Uterus (tissue), 4 donors: ENCODE measurements at places on chromosomes 6 and 20.
A peak's percentile ranks its signal among the peaks of the same experiment; 100 is the strongest.

DNA sequence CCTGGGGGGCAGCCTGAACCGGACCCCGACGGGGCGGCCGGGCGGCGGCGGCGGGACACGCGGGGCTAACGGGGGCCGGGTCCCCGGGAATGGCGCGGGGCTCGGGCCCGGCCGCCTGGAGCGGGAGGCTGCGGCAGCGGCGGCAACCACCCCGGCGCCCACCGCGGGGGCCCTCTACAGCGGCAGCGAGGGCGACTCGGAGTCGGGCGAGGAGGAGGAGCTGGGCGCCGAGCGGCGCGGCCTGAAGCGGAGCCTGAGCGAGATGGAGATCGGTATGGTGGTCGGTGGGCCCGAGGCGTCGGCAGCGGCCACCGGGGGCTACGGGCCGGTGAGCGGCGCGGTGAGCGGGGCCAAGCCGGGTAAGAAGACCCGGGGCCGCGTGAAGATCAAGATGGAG, 636 bp downstream of the SRF start:
- peak overlapping the region; percentile 80 for H3K4me3 ChIP-seq
- H3K27ac ChIP-seq, result peak overlapping the region; percentile 100
- H3K4me1 ChIP-seq, result peaks cover 8% of the 10 kb centered on the region
- DNase-seq, result no peak
- H3K27me3 ChIP-seq, result no peaks in the 10 kb centered on the region

DNA sequence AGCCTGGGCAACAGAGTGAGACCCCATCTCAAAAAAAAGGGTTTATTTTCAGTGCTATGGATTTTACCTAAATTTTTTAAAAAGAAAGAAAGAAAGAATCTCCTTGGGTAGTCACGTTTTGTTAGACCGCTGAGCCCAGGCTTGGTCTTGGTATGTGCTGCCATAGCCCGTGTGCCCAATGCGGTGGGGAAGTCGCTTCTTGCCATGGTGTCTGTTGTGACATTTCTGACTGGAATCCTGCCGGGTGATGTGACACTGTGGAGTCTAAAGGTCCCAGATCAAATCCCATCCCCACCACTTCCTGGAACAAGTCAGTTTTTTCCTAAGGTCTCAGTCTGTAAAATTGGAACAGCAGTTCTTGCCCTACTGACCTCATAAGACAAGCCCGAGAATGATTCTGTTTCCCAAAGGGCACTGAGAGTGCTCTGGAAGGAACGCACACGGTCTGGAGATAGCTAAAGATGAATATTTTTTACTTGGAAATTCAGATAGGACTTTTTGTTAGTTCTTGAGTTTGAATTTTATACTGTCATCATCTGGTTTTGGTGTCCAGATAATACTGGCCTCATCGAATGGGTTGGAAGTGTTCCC, 225.8 kb downstream of the EYA2 start:
- no peaks in the 10 kb centered on the region for H3K36me3 ChIP-seq
- H3K27ac ChIP-seq, result no peak overlapping the region
- H3K4me3 ChIP-seq, result no peak overlapping the region
- no peak for DNase-seq
- H3K4me1 ChIP-seq, result no peaks in the 10 kb centered on the region
- H3K27me3 ChIP-seq, result no peaks in the 10 kb centered on the region

DNA sequence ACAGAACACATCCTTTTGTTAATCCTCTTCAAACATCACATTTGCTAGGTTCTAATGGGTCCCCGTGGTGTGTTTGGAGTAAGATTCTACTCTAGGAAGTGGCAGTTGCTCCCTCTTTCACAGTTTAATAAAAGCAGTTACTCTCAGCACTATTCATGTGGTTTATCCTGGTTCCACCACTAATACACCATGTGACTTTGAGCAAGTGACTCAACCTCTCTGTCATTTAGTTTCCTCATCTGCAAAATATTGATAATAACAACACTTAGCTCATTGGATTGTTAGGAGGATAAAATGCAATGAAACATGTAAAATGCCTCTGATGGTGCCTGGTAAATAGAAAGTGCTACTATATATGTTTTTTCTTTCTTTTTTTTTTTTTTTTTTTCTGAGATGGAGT, 488.0 kb upstream of the NOX3 start:
- DNase-seq, result no peak
- no peaks in the 10 kb centered on the region for H3K36me3 ChIP-seq
- H3K4me1 ChIP-seq, result no peaks in the 10 kb centered on the region
- H3K27ac ChIP-seq, result no peak overlapping the region

DNA sequence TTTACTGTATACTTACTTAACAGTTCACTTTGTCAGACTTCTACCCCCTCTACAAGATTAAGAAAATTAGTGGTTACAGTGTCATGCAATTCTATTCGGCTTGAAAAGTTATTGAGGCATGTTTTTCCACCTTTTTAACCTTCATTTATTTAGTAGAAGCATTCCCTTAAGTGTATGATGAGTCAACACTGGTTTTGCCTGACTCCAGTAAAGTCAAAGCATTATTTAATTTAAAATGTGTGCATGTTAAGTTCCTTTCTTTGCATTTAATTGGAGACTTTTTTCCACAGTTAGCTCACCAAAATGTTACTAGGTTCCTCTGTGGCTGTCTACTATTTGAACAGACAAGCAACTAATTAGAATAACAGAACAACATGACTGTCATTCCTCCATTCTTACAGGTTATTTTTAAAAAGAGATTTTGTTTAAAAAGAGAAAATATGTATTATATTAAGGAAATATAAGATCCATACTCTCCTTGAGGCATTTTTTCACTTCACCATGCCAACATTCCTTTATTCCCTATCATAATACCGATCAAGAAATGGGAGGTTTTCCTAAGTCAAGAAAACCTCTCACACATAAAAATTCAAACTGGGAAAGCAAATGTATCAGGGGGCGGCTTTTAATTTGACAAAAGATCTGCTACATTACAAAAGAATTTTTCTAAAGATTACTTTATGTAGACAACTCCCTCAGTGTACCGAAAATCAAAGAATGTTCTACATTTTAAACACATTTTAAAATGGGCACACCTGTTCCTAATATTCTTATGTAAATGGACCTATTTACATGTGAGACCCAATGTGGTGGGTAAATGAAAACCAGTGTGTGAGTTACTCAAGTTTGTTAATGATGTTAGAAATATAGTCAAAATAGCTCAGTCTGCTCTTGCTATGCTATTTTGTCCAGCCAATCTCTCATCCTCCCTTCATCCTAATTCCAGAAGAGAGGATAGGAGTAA, 361.2 kb downstream of the UTRN start:
- H3K27me3 ChIP-seq, result no peaks in the 10 kb centered on the region
- no peak overlapping the region for H3K4me3 ChIP-seq
- H3K36me3 ChIP-seq, result no peaks in the 10 kb centered on the region
- no peak for DNase-seq
- no peaks in the 10 kb centered on the region for H3K4me1 ChIP-seq
- H3K27ac ChIP-seq, result no peak overlapping the region

GRCh38 chr6:134626086-134626485, 308.2 kb upstream of the SGK1 start:
- H3K4me1 ChIP-seq, result no peaks in the 10 kb centered on the region
- no peaks in the 10 kb centered on the region for H3K27me3 ChIP-seq
- H3K27ac ChIP-seq, result no peak overlapping the region

DNA sequence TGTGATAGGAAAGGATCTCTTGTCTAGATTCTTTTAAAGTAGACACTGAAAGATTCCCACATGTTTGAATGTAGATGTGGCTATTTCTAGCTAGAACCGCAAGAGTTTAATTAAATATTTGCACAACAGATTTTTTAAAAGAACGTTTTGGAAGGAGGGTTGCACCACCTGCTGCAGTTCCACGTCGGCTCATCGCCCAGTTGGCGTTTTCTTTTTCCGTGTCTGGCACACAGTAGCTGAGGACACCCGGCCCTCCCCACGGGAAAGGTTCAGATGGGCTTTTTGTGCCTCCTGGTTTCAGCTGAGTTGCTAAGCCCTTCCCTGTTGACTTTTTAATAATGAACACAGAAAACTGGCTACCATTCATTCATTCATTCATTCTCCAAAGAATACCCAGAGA, 41.8 kb upstream of the DOK5 start:
- H3K4me1 ChIP-seq, result no peaks in the 10 kb centered on the region
- no peak for DNase-seq
- no peak overlapping the region for H3K4me3 ChIP-seq
- H3K36me3 ChIP-seq, result no peaks in the 10 kb centered on the region

- H3K27ac ChIP-seq, result no peak overlapping the region
- H3K4me1 ChIP-seq, result no peaks in the 10 kb centered on the region
- DNase-seq, result no peak
- no peak overlapping the region for H3K4me3 ChIP-seq
- H3K36me3 ChIP-seq, result no peaks in the 10 kb centered on the region
These were observed 58.7 kb downstream of the PDSS2 start for GRCh38 chr6:107400616-107401147.

DNA sequence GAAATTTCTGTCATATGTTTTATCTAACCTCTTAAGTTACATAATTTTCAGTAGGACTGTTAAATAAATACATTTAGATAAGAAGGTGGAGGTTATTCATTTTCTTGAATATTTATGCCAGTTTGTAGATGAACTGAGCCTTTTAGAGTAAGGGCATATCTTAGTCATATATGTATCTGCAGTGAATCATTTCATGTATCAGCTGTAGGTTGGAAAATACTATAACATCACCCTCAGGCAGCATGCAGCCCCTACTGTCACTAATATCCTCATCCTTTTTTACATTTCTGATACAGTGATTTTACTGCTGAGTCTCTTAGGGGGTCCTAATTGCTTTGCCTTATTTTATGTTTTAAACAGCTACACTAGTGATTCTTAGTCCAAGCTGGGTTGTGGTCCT, 19.5 kb upstream of the SUMO4 start:
- no peak overlapping the region for H3K27ac ChIP-seq
- no peaks in the 10 kb centered on the region for H3K36me3 ChIP-seq
- H3K4me1 ChIP-seq, result no peaks in the 10 kb centered on the region
- DNase-seq, result no peak
- no peaks in the 10 kb centered on the region for H3K27me3 ChIP-seq
- H3K4me3 ChIP-seq, result no peak overlapping the region

DNA sequence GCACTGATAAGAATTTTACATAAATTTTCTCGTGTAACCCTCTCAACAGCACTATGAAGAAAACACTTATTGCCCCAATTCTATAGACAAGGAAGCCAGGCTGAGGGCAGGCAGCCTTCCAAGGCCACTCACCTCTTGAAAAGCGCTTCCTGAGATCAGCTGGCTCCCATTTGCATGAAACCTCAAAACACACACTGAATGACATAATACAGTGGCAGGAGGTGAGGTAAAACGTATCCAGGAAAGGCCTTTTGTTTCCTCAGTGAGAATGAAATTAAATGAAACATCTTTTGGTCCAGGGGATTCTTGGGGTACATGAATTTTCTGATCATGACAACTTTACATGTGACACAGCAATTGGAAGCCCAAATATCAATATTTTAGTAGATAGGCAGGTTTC, 112.5 kb downstream of the WDR27 start:
- H3K36me3 ChIP-seq, result no peaks in the 10 kb centered on the region
- H3K27me3 ChIP-seq, result no peaks in the 10 kb centered on the region
- no peak for DNase-seq
- H3K4me1 ChIP-seq, result no peaks in the 10 kb centered on the region

- H3K4me3 ChIP-seq, result no peak overlapping the region
- no peaks in the 10 kb centered on the region for H3K36me3 ChIP-seq
- H3K4me1 ChIP-seq, result no peaks in the 10 kb centered on the region
These were observed 221.8 kb upstream of the SOX4 start for GRCh38 chr6:21371676-21372171.

GRCh38 chr20:21820688-21821087, 115.2 kb downstream of the PAX1 start:
- DNase-seq, result no peak
- H3K27me3 ChIP-seq, result no peaks in the 10 kb centered on the region
- H3K4me1 ChIP-seq, result no peaks in the 10 kb centered on the region
- no peak overlapping the region for H3K4me3 ChIP-seq
- no peaks in the 10 kb centered on the region for H3K36me3 ChIP-seq
- no peak overlapping the region for H3K27ac ChIP-seq

DNA sequence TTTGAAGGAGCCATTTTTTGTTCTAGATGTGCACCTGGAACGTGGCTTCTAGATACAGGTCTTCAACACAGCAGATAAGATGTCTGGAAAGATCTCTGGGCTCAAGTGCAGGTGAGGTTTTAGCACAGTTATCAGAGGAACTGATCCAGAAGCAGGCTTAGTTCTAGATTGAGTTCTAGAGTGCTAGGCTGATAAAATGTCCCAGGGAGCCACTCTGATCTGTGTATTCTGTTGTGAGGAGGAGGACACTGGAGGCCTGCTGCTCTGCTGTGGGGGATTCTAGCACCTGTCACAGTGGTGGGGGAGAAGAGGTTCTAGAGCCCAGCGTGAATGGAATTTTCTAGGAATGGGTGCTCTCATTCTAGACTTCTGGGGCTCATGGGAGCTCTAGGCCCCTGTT, 12.0 kb upstream of the CCM2L start:
- no peaks in the 10 kb centered on the region for H3K36me3 ChIP-seq
- no peak overlapping the region for H3K4me3 ChIP-seq
- no peaks in the 10 kb centered on the region for H3K4me1 ChIP-seq

- no peak for DNase-seq
- H3K27ac ChIP-seq, result no peak overlapping the region
- no peaks in the 10 kb centered on the region for H3K27me3 ChIP-seq
- no peak overlapping the region for H3K4me3 ChIP-seq
These were observed 46.2 kb upstream of the RNF144B start for GRCh38 chr6:18340781-18341551.
